ENCODE measurements at places on chromosomes 1 and 21. TPM values are rescaled to one million over a fixed set of nuclear protein-coding genes. Genes with fewer than 3 reads are reported as not detected.

DNA sequence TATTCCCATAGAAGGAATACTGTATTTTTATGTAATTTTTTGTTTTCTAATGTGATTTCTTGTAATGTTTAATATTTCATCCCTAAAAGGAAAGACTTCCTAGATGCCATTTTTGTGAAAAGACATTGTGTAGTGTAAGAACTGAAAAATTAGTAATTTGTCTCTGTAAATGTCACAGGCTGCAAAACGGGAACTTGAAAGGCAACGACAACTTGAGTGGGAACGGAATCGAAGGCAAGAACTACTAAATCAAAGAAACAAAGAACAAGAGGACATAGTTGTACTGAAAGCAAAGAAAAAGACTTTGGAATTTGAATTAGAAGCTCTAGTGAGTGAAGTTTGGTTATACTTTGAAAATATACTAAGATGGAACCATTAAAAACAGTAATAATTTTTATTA, 132.2 kb downstream of the ITSN1 start:
- H3K36me3 ChIP-seq: no peaks in the 10 kb centered on the region
- no peak for DNase-seq

DNA sequence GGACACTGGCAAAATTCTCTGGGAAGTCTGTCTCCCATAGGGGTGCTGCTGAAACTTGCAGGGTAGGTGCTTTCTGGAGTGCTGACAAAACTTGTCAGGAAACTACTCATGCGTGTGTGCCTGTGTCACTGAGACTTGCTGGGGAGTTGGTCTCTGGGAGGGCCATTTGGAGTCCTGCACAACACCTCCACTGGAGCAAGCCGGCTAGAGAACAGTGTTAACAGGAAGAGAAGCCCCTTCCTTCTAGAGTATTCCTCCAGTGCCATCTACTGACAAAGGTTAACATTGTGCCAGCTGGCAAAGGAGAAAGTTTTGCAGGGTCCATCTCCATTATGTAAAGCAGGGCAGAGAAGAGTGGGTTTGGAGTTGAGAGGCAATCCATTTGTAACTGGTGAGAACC, 30.0 kb downstream of the ZMYM4 start:
- no peak overlapping the region for H3K27ac ChIP-seq
- H3K4me3 ChIP-seq: no peak overlapping the region
- H3K27me3 ChIP-seq: no peaks in the 10 kb centered on the region
- no peaks in the 10 kb centered on the region for H3K4me1 ChIP-seq

DNA sequence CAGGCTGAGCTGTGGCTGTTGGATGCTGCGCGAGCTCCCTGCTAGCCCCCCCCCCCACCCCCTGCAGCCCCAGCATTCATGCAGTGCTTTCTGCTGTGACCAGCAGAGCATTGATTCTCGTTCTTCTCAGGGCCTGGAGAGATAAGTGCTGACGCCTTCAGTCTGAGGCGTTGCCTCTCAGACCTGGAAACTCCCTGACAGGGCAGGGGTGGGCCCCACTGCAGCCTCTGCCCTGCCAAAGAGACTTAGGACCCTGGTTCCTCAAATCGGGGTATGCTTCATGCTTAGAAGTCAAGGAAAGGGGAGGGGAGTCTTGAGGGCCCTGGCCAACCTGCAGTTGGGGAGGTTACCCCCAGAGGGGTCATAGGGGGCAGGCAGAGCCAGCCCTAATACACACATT, 38.5 kb downstream of the PTPRF start:
- no peaks in the 10 kb centered on the region for H3K27me3 ChIP-seq
- no peak overlapping the region for H3K4me3 ChIP-seq
- H3K36me3 ChIP-seq: peaks cover 5% of the 10 kb centered on the region
- DNase-seq: no peak
- no peaks in the 10 kb centered on the region for H3K4me1 ChIP-seq

GRCh38 chr1:42118125-42118524, 35.1 kb upstream of the GUCA2B start:
- no peaks in the 10 kb centered on the region for H3K36me3 ChIP-seq
- H3K27me3 ChIP-seq: no peaks in the 10 kb centered on the region
- H3K27ac ChIP-seq: no peak overlapping the region
- no peak overlapping the region for H3K4me3 ChIP-seq

GRCh38 chr1:18967066-18967690, 10.7 kb upstream of the IFFO2 start:
- H3K27ac ChIP-seq: no peak overlapping the region
- no peak for DNase-seq
- no peak overlapping the region for H3K4me3 ChIP-seq
- H3K36me3 ChIP-seq: no peaks in the 10 kb centered on the region

- H3K27ac ChIP-seq: no peak overlapping the region
- no peaks in the 10 kb centered on the region for H3K27me3 ChIP-seq
- no peak for DNase-seq
- no peaks in the 10 kb centered on the region for H3K36me3 ChIP-seq
- no peaks in the 10 kb centered on the region for H3K4me1 ChIP-seq
These were observed 46.4 kb upstream of the TRABD2B start for GRCh38 chr1:48043622-48044021.

- no peak overlapping the region for H3K27ac ChIP-seq
- no peaks in the 10 kb centered on the region for H3K4me1 ChIP-seq
- H3K36me3 ChIP-seq: no peaks in the 10 kb centered on the region
- no peak for DNase-seq
- no peaks in the 10 kb centered on the region for H3K27me3 ChIP-seq
These were observed 15.4 kb downstream of the CTXND2 start for GRCh38 chr1:150902346-150902745.

DNA sequence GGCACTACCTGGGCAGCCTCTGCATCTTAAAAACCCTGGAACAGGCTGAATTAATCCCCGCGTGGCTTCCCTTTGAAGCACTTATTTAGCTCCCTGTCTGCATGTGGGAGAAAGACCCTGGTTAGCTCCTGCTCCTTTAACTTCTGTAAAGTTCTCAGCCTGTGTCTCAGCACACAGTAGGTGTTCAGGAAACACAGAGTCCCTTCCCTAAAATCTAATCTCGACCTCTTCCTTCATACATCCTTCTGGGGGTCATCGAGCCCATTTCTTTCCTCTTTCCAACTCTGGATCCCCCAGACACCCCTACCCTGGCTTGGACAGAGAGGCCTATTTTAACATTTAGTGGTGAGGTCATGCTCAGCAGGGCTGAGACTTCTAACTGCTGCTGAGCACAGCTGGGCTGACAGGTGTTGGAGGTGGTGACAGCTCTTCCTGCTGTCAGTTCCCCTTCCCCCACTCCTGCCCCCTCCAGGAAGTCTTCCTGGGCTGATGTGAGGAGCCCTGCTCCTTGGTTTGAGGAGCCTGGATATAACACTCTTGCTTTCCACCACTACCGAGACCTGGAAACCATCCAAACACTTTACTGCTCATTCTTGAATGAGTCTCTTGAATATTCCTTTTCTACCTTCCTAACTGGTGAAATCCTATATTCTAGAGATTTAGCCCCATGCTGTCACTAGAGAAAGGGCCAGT, 5.3 kb downstream of the E2F2 start:
- peak; percentile 61 for DNase-seq
- peaks cover 30% of the 10 kb centered on the region for H3K4me1 ChIP-seq
- H3K27me3 ChIP-seq: no peaks in the 10 kb centered on the region

GRCh38 chr1:234605983-234606783, 3.8 kb downstream of the IRF2BP2 start:
- peak overlapping the region; percentile 85 for H3K4me3 ChIP-seq
- no peaks in the 10 kb centered on the region for H3K27me3 ChIP-seq
- H3K36me3 ChIP-seq: no peaks in the 10 kb centered on the region

- H3K36me3 ChIP-seq: no peaks in the 10 kb centered on the region
- H3K27ac ChIP-seq: no peak overlapping the region
- no peaks in the 10 kb centered on the region for H3K27me3 ChIP-seq
These were observed 108.9 kb downstream of the NOS1AP start for GRCh38 chr1:162178432-162178831.

DNA sequence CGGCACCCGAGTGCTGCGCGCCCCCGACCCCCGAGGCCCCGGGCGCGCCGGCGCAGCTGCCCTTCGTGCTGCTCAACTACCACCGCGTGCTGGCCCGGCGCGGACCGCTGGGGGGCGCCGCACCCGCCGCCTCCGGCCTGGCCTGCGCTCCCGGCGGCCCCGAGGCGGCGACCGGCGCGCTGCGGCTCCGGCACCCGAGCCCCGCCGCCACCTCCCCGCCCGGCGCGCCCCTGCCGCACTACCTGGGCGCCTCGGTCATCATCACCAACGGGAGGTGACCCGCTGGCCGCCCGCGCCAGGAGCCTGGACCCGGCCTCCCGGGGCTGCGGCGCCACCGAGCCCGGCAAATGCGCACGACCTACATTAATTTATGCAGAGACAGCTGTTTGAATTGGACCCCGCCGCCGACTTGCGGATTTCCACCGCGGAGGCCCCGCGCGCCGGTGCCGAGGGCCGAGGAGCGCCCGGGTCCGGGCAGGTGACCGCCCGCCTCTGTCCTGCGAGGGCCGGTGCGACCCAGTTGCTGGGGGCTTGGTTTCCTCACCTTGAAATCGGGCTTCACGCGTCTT, 49.0 kb downstream of the SIM2 start:
- peak overlapping the region; percentile 44 for H3K4me3 ChIP-seq
- no peaks in the 10 kb centered on the region for H3K36me3 ChIP-seq
- no peaks in the 10 kb centered on the region for H3K4me1 ChIP-seq
- DNase-seq: peak; percentile 54
- H3K27me3 ChIP-seq: peaks cover 8% of the 10 kb centered on the region

DNA sequence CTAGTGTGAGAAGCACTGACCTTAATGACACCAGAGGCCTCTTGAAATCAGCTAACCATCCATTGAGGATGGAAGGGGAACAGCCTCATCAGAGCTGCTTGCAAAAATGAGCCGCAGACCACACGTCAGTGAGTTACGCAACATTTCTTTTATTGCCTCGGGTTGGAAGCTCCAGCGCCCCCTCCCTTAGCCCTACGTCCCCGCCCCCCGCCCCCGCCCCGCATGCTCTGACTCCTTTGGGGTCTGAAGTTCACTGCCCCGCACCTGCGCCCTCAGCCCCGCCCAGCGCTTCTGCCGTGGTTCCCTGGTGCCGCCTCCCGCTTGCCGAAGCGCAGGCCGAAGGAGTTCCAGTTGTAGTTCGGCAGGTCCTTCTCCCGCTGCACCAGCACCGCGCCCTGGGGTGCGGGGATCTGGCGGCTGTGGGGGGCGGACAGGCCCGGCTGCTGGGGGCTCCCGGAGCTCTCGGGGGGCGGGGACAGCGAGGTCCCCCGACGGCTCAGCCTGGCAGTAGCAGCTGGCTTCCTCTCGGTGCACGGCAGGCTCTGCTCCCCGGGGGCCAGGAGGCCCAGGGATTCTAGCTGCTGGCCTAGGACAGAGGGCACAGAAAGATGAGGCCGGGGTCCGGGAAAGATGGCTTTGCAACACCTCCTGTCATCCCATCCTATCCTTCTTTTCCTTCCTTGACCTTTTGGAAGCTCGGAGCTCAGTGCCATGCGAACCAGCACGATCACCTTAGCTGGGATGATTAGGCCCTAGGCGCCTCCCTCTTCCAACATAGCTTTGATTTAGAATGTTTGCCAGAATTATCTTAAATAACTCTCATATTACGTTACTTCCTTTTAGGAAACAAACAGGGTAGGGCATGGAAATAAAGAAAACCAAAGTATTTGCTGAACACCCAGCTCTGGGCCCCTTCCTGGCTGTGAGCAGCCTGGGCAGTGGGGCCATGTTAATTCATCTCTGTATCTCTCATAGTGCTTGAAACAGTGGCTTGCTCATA, 5.8 kb downstream of the KISS1 start:
- H3K4me3 ChIP-seq: peak overlapping the region; percentile 25
- no peaks in the 10 kb centered on the region for H3K4me1 ChIP-seq
- no peaks in the 10 kb centered on the region for H3K27me3 ChIP-seq
- H3K27ac ChIP-seq: no peak overlapping the region
- no peaks in the 10 kb centered on the region for H3K36me3 ChIP-seq

DNA sequence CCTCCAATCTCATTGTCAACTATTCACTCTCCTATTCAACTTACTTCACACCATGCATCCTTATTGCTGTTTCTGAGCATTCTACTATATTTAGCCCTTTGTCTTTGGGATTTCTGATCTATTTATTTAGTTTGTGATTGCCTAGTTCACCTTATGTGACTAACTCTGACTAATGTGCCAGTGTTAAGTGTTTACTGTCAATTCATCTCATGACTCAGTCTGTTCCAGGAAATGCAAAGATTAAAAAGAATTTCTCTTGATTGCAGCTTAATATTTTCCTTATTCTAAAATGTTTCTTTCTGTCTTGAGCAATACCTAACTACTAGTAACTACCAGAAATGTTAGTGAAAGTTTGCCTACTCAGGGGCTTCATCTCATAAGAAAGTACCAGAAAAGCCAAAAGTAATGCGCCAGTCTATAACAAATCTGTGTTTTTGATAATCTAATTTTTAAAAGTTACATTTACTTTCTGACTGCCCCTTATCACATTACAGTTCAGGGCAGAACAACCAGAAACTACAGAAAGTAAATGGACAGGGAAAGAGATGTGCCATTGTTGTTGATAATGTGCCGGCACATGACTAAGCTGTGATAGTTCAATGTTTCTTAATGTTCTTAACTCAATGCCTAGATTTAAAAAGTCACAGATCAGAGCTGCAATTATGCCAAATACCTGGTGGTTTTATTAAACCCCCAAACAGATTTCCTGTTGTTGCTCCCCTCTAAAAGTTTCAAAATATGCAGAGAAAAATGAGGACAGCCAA, 556.5 kb downstream of the PTBP2 start:
- H3K27me3 ChIP-seq: no peaks in the 10 kb centered on the region

- DNase-seq: no peak
- no peak overlapping the region for H3K4me3 ChIP-seq
- H3K27ac ChIP-seq: no peak overlapping the region
- no peaks in the 10 kb centered on the region for H3K27me3 ChIP-seq
These were observed 31.9 kb downstream of the MIXL1 start for GRCh38 chr1:226255380-226255779.

DNA sequence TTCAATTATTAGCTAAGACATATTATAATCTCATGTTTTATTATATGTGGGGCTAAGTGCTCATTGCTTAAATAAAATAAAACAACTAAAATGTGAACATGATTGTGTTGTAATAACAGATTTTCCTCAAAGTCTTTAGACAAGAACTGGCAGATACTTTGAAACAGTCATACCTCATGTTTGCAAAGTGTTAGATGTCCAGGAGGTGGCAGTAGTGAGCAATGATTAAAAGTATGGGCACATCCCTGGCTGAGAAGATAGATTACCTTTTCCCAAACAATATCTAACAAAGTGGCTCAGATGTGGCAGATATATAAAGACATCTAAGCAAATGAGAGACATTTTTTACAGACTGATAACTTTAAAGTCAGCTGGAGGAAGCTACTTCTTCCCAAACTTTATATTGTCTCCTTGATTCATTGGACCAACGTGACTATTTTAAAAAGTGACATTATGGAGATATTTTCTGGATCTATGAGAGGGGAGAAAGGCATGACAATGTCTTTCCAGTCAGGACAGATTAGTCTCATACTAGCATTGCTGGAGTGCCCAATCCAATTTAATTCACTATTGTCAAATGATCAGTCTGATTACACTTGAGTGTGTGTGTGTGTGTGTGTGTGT, 269.8 kb downstream of the S1PR1 start:
- H3K4me1 ChIP-seq: no peaks in the 10 kb centered on the region
- no peak overlapping the region for H3K27ac ChIP-seq
- peak; percentile 50 for DNase-seq
- no peaks in the 10 kb centered on the region for H3K27me3 ChIP-seq

- H3K27ac ChIP-seq: no peak overlapping the region
- no peak for DNase-seq
- no peaks in the 10 kb centered on the region for H3K27me3 ChIP-seq
- no peak overlapping the region for H3K4me3 ChIP-seq
- H3K4me1 ChIP-seq: peaks cover 6% of the 10 kb centered on the region
These were observed 166.1 kb downstream of the PDE4B start for GRCh38 chr1:65958561-65959350.

Gene USP21
- total RNA-seq: 20.8 TPM

Gene AIRE
- 0.11 TPM for total RNA-seq

Gene FPGT
- 14.8 TPM for total RNA-seq

Gene INSRR
- not detected for total RNA-seq

Gene TIE1
- 5.1 TPM for total RNA-seq

Gene CFHR1
- 0.57 TPM for total RNA-seq
